ENCODE measurements at places on chromosomes 11 and 22.

GRCh38 chr11:86287468-86287796 is 14.6 kb upstream of the HIKESHI start:
- no peak for DNase-seq

GRCh38 chr11:15236559-15236958 is 121.8 kb downstream of the INSC start:
- no peak for DNase-seq

DNA sequence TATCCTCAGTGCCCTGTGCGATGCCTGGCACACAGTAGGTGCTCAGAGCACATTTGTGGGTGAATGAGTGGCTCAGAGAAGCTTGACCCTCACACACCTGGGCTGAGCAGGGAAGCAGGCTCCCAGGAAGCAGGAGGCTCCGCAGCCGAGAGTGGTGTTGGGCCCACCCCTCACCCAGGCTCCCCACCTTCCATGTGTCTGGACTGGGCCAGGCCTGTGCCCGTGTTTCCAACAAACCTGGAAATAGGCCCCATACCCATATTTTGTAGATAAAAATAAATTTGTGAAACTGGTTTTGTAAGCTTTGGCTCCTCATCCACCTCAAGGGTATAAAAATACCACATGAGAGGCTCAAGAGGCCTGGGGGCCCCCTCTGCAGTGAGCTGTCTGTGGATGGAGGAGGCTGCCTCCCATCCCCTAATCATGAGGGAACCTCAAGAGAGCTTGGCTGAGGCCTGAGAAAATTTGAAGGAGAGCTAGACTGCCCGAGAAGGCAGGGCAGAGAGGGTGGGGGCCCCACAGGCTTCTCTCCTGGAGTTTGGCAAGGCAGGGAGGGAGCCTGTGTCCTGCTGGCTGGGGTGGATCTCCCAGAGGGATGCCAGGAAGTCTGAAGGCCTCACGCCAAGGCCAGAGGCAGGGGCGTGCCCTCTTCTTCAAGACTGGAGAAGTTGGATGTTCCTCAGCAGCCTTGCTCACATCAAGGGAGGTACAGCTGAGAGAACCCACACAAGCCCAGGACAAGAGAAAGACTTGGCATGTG is 147.0 kb upstream of the NECTIN1 start:
- no peak for DNase-seq

DNA sequence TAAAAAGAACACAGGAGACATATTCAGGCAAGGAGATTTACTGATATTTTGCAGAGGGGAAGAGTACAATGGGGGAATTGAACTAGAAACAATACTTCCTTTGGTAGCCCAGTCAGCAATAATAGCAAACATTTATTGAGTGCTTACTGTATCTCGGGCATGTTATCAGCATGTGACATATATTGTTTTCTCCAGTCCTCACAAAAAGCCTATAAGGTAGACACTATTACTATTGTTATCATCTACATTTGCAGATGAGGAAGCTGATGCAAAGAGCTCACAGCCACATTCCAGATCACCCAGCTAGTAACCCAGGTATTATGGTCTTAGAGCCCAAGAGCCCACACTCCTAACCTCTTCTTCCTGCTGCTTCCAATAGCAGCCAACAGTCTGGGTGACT is 27.9 kb downstream of the NAV2 start:
- DNase-seq, result no peak

GRCh38 chr11:68969386-68969785 is 11.4 kb downstream of the MRGPRD start:
- no peak for DNase-seq
